Stimulated activated CD4-positive, alpha-beta T cell treated with anti-CD3 and anti-CD28 coated beads, Interleukin-4, amount 100 ng/mL, for 1 hour (primary cell): ENCODE measurements at places on chromosomes 16 and 17.

DNA sequence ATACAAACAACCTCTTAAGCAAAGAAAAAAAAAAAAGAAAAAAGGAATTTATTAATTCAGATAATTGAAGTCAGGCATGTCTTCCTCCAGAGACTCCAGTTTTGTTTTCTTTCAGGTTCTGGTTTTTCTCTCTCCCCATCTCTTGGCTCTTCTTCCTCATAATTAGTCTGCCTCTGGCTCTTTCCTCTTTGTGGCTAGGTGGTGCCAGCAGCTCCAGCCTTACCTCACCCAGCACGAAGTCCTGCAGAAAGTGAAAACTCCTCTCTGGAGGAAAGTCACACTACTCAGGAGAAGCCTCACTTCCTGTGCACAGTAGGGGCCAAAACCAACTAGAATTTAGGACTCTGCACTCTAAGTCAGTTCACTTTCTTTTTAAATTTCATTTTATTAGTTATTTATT lies 10.3 kb upstream of the NFAT5 start:
- no peak for DNase-seq

- no peak for DNase-seq
Measured at GRCh38 chr17:34859652-34860051, 101.6 kb downstream of the CCT6B start.

DNA sequence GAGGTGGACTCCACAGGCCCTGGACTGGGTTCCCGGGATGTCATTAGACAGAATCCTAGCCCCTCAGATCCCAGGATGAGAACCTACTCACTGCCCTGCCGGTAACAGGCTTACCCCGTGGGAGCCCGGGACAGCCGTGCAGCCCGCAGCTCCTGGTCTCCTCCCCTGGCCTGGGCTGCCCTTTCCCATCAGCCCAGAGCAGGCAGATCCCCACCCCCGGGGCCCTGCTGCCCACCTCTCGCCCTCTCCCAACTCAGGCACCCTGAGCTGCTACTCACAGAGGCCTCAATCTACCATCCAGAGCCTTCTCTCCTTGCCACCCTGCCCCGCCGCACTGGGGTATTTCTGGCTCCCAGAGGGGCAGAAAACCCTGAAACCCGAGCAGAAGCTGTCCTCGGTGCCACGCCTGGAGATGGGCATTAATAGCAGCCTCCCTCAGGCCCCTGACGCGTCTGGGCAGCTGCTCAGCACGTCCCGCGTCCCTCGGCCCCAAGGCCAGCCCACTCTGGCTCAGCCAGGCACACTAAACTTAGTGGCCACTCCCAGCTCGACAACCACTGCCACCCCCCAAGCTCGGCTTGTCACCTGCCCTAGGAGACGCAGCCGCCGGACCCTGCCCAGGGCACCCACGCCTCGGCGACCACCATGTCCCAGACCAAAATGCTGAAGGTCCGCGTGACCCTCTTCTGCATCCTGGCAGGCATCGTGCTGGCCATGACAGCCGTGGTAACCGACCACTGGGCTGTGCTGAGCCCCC lies at the start of gene CACNG1:
Gene CACNG1, plus strand, starts transcription at position 539 of the 757 bp plus-strand sequence. Its CDS starts 107 bp downstream, at position 646.
- no peak for DNase-seq

DNA sequence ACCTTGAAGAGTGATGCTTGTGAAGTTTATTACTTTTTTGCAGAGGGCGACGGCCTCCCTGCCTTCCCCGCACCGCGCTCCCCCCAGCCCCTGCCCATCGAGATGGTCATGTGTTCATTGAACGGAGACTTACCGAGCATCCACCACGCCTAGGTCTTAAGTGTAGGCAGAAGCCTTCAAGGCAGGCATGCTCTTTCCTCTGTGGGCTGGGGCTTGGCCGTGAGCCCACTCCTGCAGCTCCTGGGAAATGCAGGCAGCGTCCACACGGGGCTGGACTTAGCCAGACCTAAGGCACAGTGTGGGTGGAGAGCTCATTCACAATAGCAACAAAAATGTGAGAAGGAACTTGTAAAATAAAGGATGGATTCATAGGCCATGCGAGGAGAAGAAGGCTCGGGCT lies 19.2 kb downstream of the RNF213 start:
- DNase-seq, result no peak

DNA sequence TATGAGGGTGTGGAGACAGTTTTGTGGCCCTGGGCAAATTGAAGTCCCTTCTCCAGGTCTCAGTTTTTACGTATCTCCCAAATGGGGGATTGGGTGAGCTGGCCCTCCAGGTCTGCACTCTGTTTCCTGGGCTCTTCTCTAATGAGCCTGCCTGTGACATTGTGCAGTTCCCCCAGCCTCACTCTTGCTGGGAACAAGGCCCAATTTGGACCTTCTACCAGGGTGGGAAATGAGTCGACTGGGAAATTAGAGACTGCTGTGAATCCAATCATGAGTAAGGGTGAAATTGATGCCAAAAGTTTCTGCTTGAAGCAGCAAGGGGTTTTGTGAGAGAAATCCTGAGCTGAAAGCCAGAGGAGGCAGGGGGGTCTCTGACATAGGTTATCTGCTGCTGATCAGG lies 71.5 kb upstream of the KSR1 start:
- DNase-seq, result no peak

GRCh38 chr17:48451489-48451888 lies 21.5 kb upstream of the SKAP1 start:
- DNase-seq, result no peak

DNA sequence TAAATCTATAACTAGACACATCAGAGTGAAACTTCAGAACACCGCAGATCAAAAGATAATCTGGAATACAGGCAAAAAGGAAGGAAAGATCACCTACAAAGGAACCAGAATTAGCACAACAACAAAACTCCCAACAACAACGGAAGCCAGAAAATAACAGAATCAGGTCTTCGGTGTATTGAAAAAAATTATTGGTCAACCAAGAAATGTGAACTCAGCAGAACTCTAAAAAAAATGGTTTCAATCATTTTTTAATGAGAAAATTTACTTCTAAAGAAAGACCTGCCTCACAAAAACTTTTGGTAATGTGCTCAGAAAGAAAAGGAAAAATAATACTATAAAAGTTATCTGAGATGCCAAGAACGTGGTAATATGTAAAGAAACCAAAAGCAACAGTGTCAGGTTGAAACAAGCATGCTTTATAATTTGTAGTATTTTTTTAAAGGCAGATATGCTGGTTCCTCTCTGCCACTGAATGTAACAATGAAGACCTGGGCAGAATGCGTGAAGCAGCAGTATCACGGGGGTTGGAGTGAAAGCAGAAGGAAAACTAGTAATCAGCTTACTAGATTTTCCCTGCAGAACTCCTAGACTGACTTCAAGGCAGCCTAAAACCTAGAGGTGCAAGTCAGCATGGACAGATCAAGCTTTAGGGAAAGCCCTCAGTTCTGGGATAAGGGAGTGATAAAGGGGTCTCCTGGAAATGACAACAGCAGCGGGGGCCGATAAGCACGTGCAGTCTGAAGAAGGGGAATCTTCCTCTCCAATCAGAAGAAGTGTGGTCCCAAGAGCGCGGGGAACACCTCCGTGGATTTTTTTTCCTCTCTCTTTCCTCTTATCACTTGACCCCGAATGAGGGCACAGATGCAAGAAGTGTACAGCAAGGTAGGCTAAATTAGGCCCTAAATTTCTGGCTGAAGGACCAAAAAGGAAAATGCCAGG lies 80.9 kb upstream of the TEKT1 start:
- no peak for DNase-seq

DNA sequence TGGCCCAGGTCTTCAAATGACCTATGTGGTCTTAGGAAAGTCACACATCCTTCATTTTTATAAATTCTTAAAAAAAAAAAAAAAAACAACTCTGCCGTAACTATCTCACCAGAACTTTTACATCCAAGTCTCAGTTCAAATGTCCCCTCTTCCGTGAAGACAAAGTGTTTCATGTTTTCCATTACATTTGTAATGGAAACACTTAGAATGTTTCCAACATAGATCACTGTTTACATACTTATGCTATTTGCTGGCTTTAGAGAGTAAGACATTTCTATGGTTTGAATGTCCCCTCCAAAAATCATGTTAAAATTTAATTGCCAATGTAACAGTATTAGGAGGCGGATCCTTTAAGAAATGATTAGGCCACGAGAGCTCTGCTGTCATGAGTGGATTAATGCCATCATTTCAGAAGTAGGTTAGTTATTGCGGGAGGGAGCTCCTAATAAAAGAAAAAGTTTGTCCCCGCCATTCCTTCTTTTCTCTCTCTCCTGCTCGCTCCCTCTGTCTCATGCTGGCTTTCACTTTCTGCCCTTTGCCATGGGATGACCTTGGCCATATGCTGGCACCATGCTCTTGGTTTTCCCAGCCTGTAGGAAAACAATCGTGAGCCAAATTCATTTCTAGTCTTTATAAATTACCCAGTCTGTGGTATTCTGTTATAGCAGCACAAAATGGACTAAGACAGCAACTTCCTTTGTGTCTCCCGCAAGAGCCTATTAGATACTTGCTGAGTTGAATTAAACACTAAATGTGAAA lies 887.8 kb upstream of the SOX9 start:
- no peak for DNase-seq

DNA sequence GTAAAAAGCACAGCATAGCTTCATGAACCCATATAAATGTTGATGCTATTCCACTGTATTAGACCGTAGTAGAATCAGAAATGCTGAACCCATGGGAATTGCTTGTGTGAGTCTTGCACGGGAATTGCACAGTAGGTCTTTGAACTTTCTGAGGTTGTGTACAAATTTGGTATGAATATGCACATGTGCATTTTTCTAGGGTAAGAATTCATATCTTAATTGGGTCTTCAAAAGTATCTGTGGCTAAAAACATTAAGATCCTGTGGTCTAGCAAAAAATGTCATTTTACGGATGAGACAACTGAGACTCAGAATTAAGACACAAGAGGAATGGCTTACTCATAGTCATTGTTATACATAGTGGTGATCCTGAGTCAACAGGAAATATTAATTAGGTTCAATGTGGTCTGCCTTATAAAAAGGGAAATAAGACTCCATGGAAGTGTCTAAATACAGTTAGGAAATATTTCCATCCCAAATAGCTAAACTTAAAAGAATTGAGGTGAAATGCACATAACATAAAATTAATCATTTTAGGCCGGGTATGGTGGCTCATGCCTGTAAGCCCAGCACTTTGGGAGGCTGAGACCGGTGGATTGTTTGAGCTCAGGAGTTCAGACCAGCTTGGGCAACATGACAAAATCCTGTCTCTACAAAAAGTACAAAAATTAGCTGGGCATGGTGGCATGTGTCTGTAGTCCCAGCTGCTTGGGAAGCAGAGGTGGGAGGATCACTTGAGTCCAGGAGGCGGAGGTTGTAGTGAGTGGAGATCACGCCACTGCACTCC lies 22.8 kb downstream of the TAOK1 start:
- no peak for DNase-seq

DNA sequence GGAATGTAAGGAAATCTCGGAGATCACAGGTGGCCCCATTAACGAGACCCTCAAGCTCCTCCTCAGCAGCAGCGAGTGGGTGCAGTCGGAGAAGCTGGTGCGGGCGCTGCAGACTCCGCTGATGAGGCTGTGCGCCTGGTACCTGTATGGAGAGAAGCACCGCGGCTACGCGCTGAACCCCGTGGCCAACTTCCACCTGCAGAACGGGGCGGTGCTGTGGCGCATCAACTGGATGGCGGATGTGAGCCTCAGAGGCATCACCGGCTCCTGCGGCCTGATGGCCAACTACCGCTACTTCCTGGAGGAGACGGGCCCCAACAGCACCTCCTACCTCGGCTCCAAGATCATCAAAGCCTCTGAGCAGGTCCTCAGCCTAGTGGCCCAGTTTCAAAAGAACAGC lies 16.2 kb downstream of the MLYCD start:
- DNase-seq, result no peak

DNA sequence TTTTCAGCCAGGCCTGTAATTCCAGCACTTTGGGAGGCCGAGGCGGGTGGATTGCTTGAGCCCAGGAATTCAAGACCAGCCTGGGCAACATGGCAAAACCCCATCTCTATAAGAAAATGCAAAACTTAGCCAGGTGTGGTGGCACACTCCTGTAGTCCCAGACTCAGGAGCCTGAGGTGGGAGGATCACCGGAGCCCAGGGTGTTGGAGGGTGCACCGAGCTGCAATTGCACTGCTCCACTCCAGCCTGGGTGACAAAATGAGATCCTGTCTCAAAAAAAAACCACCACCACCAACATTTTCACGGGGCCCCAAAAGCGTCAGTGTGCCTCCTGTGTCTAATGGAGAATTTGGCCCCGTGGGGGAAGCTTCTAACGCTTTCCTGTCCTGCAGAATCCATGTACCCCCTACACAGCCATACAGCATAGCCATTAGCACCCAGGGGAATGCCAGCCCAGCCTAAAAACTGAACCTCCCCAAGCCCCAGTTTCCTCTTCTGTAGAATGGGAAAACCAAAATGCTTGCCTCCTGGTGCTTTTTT lies 22.2 kb upstream of the MAP3K14 start:
- DNase-seq, result no peak

DNA sequence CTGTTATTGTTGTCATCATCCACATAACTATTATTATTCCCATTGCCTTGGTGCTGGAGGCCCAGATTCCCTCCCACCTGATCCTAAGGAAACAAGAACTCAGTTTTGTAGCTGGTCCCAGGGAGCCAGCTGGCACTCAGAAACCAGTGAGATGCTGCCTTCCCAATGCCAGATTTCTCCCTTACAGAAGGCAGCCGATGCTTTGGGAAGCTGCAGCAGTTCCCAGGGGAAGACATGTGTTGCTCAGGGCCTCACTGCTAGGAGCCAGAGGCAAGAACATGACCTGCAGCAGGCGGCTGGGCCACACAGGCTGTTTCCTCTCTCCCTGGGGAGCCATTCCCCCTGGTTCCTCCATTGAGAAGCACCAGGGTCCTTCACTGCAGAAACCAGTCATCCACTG lies 59.9 kb upstream of the GRIN2A start:
- no peak for DNase-seq

DNA sequence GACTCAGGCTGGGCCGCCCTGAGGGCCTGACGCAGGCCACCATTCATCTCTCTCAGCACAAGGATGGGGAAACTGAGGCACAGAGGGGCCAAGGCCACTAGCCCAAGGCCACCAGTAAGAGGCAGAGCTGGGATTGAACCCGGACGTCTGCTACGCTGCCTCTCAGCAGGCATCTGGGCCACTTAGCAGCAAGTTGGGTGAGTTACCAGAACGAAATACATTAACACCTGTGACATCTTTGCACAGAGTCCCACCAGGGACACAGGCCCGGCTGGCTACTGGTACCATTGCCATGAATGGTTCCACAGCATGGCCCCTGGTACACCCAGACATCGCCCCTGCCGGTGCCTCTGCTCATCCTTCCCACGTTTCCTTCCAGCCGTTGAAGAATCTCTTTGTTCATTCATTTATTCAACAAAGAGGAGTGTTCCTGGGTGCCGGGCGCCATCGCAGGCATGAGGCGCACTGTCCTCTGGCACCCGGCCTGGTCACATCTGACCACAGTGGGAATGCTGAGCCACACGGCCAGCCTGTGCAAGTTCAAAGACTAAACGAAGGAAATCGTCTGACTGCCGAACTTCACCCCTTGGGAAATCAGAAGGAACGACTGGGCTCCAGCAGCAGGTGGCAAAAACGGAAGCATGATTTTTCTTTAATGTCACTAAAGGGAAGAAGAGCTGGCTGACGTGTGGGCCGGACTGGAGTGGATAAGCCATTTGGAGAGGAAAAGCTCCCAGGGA lies 7.4 kb upstream of the ZNF469 start:
- no peak for DNase-seq

DNA sequence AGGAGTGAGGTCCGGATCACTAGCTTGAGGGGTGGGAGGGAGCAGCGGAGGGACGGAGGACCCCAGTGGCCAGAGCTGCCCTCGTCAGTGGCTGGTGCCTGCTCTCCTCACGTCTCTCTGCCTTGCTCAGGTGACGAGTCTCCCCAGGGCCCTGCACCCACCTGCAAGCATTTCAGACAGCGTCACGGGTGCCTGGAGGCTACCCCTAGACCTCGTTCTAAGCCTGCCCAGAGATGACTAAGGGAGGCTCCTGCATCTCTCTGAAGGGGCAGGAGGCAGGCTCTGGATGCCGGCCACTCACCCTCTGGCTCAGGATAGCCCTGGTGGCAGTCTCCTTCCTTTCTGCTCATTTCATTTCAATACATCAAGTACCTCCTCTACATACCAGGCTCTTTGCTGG lies 68.8 kb downstream of the MRC2 start:
- no peak for DNase-seq
